Fibroblast of skin of right quadriceps (primary cell): ENCODE measurements at places on chromosomes 12 and 14.

DNA sequence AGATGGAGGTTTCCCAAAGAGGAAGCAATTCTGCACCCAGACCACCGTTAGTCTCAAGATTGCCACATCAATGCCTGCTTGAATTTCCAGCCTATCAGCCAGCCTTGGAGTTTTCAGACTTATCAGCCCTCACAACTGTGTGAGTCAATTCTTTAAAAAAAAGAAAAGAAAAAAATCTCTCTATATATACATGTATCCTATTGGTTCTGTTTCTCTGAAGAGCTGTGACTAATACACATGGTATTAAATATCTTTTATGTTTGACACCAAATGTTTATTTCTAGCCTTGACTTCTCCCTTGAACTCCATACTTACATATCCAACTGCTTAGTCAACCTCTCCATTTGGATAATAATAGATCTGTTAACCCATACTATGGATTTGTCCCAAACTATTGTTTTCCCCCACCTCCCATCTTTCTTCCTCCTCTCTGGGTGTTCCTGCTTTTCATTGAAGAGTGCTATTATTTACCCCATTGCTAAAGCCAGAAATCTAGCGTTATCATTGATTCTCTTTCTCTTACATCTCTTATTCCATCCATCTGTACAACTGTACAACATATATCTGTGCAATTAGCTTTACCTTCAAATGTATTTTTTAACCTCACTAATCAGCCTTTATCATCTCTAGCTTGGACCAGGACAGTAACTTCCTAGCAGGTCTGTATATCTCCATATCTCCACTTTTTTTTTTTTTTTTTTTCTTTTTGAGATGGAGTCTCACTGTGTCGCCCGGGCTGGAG, 22.7 kb upstream of the EID3 start:
- DNase-seq, result peak; percentile 97

DNA sequence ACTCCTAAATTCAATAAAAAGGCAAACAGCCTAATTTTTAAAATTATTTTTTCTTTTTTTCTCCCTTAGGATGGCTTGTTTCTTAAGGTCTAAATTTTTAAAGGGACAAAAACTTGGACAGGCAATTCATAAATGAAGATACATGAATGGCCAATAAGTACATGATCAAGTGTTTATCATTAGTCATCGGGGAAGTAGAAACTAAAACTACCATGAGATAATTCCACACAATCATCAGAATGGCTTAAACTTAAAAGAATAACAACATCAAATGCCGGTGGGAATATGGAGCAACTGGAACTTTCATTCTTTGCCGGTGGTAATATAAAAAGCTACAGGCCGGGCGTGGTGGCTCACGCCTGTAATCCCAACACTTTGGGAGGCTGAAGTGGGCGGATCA, 29.1 kb downstream of the MOK start:
- no peak for DNase-seq

DNA sequence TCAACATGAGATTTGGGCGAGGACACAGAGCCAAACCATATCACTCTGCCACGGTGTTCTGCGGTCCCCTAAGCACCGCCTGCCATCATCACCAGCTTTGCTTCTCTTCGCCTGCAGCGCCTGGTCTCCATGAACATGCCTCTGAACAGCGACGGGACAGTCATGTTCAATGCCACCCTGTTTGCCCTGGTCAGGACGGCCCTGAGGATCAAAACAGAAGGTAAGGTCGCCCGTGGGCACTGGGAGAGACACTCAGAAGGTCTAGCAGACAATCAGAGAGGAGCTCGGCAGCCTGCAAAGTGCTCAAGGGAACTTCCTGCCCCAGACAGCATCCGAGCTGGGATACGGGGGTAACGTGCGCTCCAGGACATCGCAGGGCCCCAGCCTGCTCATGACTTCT, 126.0 kb upstream of the FKBP4 start:
- no peak for DNase-seq

DNA sequence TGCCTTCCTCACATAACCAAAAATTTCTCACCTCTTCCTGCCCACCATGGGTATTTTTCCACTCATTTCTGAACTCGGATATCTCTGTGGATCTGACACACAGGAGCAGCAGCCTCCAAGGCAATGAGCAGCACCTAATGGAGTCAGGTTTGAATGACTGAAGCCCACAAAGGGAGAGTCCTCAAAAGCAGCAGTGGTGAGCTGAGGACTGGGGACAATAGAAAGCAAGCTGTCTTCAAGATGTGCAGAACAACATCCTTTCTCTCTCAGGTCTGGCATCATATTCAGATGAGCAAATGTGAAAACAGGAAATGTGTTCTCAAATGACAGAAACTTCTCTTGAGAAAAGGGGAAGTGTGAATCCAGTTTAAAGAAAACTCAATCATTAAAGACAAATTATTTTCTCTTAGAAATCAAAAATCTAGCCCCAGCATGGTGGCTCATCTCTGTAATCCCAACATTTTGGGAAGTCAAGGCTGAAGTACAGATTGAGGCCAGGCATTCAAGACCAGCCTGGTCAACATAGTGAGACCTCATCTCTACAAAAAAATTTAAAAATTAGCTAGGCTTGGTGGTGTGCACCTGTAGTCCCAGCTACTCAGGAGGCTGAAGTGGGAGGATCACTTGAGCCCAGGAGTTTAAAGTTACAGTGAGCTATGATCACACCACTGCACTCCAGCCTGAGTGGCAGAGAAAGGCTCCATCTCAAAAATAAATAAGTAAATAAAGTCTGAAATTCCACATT, 54.2 kb downstream of the C12orf42 start:
- no peak for DNase-seq

DNA sequence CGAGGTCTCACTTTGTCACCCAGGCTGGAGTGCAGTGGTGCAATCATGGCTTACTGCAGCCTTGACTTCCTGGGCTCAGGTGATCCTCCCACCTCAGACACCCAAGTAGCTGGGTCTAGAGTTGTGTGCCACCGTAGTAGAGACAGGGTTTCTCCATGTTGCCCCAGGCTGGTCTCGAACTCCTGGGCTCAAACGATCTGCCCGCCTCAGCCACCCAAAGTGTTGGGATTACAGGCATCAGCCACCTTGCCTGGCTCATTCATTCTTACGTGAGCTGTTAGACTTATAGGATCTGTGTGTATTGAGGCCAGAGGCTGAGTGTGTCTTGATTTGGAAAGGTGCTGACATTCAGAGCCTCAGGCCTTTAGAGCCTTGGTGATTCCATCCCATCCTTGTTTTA, 128.1 kb downstream of the SLC25A47 start:
- DNase-seq, result no peak

GRCh38 chr12:32906399-32907165, 10.0 kb upstream of the PKP2 start:
- no peak for DNase-seq

- no peak for DNase-seq
Measured at GRCh38 chr12:32420356-32420755, 21.0 kb downstream of the FGD4 start.

GRCh38 chr12:123858176-123858575, 96.1 kb downstream of the DNAH10 start:
- DNase-seq, result no peak

DNA sequence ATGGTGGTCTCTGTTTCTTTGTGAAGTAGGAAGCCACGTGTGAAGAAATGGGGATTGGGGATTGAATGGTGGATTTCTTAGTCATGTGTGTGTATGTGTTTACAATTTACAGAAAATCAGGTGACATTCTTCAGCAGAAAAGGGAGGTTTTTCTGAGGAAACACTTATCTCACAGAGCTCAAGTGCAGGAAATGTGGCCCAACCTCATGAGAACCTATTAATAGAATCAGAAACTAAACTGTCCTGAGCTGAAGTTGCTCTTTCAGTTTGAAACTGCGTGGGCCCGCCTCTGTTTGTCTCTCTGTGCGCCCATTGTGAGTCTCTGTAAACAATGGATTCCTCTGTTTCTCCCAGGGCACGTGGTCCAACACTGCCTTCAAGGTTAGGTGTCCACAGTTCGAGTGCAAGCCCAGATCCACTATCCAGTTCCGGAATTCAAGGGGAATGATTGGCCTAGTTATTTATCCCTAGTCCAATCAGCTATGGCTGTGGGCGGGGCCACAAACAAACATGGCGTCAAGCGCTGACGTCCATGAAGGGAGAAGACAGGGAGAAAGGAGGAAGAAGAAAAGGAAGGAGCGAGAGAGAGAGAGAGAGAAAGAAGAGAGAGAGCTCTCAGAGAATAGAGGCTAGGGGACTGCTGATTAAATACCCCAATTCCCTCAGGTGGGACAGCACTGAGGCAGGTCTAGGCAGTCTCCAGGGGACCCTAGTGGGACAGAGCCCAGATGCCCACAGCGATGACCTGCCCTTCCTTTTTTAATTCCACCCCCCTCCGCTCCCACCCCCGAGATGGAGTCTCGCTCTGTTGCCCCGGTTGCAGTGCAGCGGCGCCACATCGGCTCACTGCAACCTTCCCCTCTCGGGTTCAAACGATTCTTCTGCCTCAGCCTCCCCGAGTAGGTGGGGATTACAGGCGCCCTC, 31.4 kb upstream of the C12orf76 start:
- DNase-seq, result no peak
